ENCODE measurements at places on chromosomes 11 and 22.

DNA sequence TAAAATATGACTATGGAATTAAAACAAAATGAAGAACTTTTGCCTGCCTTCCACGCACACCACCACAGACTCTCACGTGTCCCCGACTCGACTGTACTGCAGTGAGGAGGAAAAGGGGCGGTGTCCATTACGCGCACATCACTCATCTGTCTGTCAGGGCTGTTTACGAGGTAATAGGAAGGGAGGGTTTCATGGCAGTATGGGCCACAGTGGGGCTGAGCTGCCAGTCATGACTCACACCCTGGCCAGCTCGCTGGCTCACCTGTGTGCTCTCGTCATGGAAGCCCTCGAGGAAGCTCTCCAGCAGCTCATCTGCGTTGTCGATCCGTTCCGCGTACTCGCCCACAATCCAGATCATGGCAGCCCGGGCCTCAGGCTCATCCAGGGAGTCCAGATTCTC lies 33.5 kb upstream of the RASL10A start:
- DNase-seq: no peak

GRCh38 chr11:68596231-68596630 lies 88.1 kb upstream of the GAL start:
- DNase-seq: no peak

DNA sequence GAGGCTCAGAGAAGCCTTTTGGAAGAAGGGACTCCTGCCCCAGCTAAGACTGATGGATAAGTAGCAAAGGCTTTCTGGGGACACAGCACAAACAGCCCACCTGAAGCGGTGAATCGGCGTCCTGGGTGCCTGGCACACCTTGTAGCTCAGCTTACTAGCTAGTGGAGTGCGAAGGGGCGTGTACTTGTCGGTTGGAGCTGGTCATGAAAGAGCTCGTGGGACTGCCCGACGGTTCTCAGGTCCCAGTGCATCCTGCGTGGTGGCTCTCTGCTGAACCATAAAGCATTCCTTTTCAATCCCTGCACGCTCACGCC lies 690 bp upstream of the UVRAG start:
- DNase-seq: no peak

DNA sequence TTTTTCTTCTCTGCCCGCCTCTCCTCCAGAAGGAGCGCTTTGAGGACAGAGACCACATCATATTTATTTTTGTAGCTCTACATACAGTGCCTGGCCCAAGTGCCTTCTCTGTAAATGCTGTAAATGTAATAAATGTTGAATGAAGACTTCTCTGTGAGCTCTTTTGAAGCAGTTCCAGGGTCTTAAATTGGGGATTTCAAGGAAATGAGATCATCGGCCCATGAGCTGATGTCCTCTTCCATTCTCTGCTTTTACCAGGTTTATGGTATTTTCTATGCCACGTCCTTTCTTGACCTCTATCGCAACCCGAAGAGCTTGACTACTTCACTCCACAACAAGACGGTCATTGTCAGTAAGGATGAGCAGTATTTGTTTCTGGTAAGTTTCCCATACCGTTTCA lies 165.7 kb upstream of the SORL1-AS1 start:
- DNase-seq: no peak

- DNase-seq: no peak
Measured at GRCh38 chr22:44439356-44440223, 58.4 kb downstream of the RTL6 start.

DNA sequence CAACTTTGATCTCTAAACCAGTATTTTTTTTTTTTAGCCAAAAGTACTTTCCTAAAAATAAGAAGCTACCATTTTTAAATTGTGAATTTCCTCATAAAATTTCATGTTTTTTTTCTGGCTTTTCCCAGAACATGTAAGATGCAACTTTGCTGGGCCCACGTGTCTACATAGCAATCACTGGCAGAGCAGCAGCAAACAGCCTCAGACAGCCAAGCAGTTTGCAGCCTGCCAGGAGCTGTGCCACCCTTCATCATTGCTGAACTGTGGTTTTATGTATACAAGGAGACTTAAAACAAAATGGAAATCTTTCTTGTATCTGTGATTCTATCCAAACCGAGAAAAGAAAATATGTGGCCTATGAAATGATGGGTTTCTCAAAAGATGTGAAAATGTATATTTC lies 110.2 kb downstream of the GRIA4 start:
- no peak for DNase-seq

DNA sequence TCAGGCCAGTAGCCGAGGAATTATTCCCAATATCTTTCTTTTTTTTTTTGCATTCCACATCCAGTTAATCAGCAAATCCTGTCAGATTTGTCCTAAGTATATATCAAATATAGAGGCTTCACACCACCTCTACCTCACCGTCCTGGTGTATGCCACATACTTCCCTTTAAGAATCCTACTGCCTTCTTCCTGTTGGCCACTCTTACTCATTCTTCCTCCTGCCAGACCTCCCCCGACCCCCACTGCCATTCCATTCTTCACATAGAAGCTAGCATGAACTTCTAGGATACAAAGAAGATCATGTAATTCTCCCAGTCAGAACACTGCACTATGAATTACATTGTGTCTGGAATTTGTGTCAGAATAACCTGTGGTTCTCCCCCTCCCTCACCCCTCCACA lies 89.5 kb downstream of the TRIM44 start:
- DNase-seq: no peak

DNA sequence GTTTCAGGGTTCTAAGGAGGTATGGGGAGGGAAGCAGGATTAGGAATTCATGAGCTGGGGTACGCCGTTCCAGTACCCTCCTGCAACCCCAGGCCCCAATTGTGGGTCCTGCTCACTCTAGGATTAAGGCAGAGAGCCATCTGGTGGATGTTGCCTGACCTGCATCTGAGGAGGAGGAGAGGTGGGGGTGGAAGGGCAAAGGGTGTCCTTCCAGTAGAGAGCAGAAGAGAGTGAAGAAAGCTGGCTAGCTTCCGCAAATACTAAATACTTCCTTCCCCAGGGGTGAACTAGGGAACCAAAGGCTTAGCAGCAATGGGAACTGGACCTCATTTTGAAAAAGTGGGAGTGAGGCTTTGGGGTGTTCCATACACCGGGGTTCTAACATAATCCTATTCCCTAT lies 10.6 kb downstream of the LRRC51 start:
- no peak for DNase-seq

Data from glomerular endothelial cell (primary cell).